ENCODE measurements at places on chromosomes 7 and 10.

GRCh38 chr7:91869661-91870060, 10.8 kb downstream of the MTERF1 start:
- no peak for DNase-seq

DNA sequence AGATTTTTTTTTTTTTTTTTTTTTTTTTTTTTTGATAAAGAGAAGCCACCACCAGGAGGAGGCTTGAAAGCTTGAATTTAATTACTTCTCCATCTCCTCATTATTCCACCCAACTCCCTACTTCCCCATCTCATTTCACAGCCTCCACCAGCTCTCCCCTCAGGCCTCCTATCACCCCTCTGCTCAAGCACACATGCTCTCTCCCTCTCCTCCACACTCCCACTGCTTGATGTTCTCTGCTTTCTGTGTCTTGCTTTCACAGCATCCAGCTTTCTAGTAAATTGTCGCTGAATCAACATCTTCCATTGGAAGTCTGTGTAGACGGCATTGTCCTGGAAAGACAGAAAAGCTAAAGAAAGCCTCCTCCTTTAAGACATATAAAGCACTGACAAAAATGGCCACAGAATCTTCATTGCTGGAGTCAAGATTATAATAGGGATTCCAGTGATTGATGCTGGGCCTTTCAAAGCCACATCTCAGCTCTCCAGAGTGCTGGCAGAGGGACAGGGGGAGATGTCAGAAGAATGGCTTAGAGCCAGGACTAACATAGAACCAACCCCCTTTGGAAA, 58.3 kb downstream of the DOCK4 start:
- DNase-seq: no peak

- no peak for DNase-seq
These were observed 29.5 kb upstream of the PAPSS2 start for GRCh38 chr10:87630171-87630570.

DNA sequence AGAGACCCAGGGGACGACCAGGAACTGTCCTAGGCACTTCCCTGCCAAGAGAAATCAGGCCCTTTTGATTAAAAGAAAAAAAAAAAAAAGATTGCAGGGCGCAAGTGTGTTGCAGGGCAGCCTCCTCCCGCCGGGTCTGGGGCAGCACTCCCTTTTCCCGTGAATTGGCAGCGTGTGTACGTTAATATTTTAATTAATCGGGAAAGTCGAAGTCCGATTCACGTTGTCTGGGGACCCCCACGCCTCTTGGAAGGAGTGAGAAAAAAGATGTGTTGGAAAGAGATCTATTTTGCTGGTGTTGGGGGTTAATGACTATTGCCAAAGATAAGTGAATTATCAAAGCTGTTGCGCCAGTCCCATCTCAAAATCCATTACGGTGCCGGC, 1.3 kb upstream of the EBF3 start:
- DNase-seq: no peak

DNA sequence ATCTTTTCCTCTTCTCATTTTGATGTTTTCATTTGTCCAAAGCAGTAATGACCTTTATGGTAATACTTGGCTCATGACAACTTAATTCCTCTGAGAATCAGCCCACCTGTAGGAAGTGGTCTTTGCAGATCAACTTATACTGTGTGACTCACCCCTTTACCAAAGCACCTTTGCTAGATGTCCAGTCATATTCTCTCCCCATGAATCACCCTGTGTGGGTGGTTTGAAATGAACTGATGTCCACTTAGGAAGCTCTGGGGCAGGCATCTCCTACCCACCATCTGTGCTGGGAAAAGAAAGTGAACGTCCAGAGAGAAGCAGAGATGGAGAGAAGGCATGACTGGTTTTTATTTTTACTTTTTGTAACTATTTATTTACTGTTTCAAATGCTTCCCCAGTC, 410.3 kb downstream of the KIF20B start:
- DNase-seq: no peak

DNA sequence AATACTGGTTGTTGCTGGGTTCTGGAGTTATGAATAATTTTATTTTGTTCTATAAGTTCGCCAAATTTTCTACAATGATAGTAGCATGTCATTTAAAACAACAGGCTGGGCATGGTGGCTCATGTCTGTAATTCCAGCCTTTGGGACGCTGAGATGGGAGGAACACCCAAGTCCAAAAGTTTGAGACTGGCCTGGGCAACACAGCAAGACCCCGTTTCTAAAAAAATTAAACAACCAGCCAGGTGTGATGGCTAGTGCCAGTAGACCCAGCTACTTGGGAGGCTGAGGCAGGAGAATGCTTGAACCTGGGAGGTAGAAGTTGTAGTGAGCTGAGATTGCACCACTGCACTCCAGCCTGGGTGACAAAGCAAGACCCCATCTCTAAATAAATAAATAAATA, 347.7 kb downstream of the PARD3 start:
- no peak for DNase-seq

DNA sequence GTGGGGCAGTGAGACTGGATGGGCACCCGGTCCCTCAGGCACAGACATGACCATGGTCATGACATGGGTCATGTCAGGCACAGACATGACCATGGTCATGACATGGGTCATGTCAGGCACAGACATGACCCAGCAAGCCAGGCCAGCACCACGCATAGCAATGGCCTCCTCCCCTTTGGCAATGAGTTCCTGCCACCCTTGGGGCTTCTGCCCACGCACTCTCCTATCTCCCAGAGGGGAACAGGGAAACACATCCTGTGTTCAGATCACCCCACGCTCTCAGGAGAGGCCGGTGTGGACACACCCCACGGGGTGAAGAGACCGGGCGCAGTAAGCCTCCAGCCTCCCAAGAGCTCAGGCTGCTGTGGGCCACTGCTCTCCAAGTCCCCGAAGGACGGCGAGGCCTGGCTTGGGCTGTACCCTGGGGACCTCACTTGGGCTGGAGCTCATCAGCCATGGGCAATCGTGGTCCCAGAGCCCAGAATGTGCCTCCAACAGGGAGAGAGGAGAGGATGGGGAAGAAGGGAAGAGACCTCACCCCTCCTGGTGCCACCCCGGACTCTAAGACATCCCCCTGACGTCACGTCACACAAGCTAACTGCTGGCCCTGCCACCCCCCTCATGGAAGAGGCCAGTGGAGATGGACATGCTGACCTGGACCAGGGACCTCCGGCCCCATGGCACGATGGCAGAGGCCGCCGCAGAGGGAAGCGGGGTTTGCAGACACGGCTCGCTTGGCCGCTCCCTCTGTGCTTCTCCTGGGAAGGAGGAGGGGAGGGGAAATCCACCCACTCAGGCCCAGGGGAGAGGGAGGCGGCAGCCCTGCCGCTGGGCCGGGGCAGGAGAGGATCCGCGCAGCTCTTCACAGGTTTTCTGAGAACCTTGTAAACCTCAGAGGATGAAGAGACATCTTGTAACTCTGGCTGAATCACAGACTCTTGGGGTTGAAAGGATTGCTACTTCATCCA, 269.6 kb downstream of the ELFN1 start:
- no peak for DNase-seq

DNA sequence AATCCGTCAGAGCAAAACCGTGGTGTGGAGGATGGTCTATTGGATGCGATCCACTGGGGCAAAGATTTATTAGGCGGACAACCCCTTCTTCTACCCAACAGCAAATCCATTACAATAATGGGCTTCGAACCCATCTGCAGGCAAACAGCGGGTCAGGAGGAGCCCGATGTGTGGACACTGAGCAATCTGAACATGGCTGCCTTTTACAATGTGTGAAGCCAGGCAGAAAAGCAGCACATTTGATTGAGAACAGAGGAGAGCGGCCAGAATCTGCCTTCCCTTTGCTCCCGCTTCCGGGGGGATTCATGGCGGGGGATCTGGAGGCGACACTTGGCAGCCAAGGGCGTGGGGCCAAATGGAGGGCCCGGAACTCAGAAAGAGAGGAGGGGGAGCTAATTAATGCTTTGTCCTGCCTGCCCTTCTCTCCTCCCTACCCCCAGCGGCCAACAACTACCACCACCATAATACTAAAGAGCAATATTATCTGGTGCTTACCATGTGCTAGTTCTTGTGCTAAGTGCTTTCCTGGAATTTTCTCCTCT, 133.0 kb downstream of the EMX2 start:
- DNase-seq: no peak

GRCh38 chr10:48603421-48604038, 1.3 kb downstream of the ARHGAP22 start:
- no peak for DNase-seq

GRCh38 chr10:11168423-11169090, 150.9 kb downstream of the CELF2 start:
- DNase-seq: no peak

GRCh38 chr7:104816537-104816936, 197.5 kb upstream of the KMT2E start:
- no peak for DNase-seq

GRCh38 chr10:89414146-89414878, at the start of gene IFIT5:
IFIT5 (plus strand) TSS chr10:89414568; CDS start chr10:89414799, 231 bp downstream.
- no peak for DNase-seq

GRCh38 chr10:43322769-43323168, 48.7 kb upstream of the FXYD4 start:
- DNase-seq: no peak

DNA sequence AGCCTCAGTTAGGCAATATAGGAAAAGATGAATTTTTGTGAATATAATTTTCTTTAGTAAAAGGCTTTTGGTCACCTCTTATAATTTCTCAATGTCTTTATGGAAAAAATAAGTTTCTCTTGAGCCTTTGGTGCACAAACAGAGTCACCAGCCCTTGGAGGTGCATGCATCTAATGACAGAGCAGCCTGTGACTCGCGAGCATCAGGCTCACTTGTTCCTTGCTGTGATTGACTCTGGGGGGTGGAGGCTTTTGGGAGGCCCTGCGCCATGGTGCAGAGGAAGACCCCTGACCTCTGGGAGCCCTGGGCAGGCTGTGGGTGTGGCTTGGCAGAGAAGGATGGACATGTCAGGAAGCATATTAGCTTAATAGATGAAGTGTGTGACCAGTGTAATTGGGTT, 60.2 kb downstream of the FIGNL1 start:
- no peak for DNase-seq

DNA sequence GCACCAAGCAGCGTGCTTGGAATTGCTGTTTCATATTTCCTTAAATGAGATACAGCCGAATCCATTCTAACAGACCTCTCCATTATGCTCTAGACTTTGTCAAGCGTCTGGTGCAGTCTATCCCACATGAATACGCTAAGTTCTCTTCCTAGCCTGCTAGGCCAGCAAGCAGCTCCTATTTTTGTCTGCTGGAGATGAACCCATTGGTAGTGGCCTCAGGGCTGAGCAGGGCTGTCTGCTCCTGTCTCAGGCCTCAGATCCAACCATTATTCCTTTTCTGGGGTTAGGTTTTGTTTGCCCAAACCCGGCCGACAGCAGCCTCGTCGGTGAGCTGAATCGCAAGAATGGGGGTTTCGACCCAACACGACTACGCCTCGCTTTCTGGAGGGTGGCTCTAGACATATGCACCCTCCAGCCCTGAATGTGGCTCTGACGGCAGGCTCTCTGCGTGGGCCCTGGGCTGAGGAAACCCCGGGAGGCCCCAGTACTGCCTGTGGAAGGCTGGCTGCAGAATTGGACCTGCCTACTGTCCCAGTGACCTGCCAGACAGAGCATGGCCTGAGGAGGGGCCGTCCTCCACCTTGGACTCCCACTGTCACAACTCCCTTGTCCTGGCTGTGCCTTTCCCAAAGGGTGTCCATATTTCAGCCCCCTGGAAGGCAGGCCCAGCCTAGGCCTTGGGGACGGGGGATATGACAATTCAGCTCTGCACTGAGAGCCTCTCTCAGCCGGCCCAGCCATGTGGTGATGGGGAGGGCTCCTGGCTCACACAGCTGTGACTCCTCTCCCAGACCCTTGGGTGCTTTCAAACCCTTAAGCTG, 267.9 kb upstream of the TCERG1L start:
- DNase-seq: no peak

- DNase-seq: no peak
These were observed 5.5 kb downstream of the GSTO1 start for GRCh38 chr10:104259999-104260774.

- no peak for DNase-seq
These were observed 143.1 kb upstream of the STK17A start for GRCh38 chr7:43439631-43440401.

DNA sequence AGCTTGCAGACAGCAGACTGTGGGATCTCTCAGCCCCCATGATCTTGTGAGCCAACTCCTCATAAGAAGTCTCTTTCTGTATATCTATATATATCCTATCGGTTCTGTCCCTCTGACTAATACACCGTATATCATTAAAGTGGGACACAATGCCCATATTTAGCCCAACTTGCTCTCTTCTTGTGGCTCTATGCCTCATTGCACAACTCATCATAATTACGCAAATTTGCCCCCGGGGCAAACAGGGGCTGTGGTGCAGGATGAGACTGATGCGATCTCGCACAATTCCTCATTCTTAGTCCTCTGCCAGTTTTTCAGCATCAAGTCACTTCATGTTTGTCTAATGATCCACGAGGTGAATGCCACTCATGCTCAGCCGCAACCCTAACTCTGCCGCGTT, 183.2 kb downstream of the PRPF18 start:
- no peak for DNase-seq

GRCh38 chr10:118841881-118842605, 87.3 kb upstream of the CACUL1 start:
- no peak for DNase-seq

DNA sequence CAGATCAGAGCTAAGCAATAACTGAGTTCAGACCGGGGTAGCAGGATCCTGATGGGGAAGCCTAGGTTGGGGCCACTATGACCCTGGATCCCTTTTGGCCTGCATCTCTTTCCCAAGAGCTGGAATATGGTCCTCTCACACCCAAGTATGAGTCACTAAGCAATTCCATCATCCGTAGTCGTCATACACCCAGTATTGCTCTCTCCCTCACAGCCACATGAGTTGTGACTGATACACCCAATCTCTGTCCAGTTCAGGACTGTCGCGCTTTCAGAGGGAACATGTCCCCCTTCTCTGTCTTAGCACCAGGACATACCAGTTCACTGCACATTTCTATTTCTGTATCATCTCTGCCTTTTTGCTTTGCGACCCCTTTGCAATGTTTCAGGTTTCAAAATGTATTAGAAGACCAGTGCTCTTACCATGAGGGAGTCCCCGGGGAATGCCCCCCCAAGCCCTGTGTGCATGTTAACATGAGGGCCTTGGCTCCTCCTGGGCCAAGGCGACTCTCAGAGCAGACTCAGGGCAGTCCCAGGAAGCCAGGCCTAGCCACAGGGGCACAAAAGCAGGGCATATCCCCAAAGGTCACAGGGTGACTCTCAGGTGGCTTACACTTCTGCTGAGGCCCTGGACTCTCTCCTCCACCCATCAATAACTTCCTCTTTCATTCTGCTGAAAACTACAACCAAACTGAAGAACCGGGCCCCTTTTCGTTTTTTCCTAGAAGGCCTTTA, 75.3 kb upstream of the SAMD8 start:
- DNase-seq: no peak

DNA sequence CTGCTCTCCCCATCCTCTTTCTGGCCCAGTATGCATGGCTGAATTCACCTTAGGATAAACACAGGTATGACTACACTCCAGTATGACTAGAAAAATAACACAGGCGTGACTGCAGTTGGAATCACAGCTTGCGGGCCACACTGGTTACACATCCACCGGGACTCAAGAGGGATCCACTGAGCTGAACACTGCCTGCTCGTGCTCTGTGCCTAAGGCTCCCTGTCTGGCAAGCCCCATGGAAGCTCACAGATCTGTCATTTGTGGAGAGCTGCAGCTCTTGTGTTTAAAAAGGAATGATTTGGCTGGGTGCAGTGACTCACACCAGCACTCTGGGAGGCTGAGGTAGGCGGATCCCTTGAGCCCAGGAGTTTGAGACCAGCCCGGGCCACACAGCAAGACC, 26.8 kb downstream of the VOPP1 start:
- no peak for DNase-seq

GRCh38 chr7:151208253-151208862, 1.9 kb downstream of the H2BK1 start:
- DNase-seq: no peak

GRCh38 chr10:3750006-3750816, 34.8 kb downstream of the KLF6 start:
- no peak for DNase-seq

All from cortex of kidney (tissue), 1 donor.